ENCODE measurements at places on chromosomes 5 and 9. TPM values are rescaled to one million over a fixed set of nuclear protein-coding genes. Genes with fewer than 3 reads are reported as not detected.

SLC25A2 gene
- total RNA-seq, result 0.35 TPM

FGF18 gene
- 1.6 TPM for total RNA-seq

MRRF gene
- total RNA-seq, result 34.4 TPM

PCDHB7 gene
- 4.4 TPM for total RNA-seq

FBXO10 gene
- 15.2 TPM for total RNA-seq

Data from metanephros (tissue), 2 donors.